GM23248 (cell line): ENCODE measurements at places on chromosomes 13 and 19. TPM values are rescaled to one million over a fixed set of nuclear protein-coding genes. Genes with fewer than 3 reads are reported as not detected.

ZNF530 gene
- 2.4 and 2.6 TPM in 2 replicates for polyA plus RNA-seq

PLPP2 gene
- polyA plus RNA-seq = 1.2 and 1.3 TPM in 2 replicates

ANGPTL8 gene
- polyA plus RNA-seq = not detected in 2 replicates

PRR36 gene
- polyA plus RNA-seq = 0.10 TPM in 1 of 2 replicates, not detected in the other

NCR1 gene
- polyA plus RNA-seq = not detected in 2 replicates

FAAP24 gene
- 3.1 and 5.8 TPM in 2 replicates for polyA plus RNA-seq
